ENCODE measurements at places on chromosomes 4 and X.

- DNase-seq = no peak
Measured at GRCh38 chr4:83839615-83840014, 303.7 kb downstream of the GPAT3 start.

GRCh38 chr4:32661229-32661628 lies 1941.1 kb downstream of the PCDH7 start:
- DNase-seq = no peak

DNA sequence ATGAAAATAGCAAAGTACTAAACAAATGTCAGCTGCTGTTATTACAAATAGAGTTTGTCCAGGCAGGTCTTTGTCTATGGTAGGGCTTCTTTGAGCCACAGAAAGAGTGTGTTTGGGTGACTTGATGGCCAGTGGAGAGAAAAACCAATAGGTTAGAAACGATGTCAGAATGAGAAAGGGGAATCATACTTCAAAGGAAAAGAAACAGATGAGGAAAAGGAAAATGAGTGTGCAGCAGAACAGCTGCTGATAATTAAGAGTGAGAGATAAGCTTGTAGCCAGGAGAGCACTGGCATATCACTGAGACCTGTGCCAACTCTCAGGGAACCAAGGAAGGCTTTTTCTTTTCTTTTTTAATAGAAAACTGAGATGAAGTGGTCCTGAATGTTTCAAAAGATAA lies 257.2 kb downstream of the ARHGAP24 start:
- no peak for DNase-seq

DNA sequence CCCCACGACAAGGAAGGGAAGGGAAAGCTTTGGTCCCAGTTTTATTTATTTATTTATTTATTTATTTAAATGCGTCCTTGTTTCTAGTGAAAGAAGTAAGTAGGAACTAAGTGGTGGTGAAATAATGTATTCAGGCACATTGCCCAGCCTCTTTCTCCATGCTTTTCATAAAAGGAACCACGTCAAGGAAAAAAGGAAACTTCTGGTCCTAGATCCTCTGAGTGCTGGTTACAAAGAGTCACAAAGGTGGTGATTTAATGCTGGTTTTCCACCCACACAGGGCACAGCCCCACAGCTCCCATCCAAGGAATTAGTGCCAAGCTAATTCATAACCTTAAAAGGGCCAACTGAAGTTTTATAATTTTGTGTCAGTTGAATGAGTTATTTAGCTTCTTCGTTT lies 206.6 kb upstream of the GYPA start:
- no peak for DNase-seq

DNA sequence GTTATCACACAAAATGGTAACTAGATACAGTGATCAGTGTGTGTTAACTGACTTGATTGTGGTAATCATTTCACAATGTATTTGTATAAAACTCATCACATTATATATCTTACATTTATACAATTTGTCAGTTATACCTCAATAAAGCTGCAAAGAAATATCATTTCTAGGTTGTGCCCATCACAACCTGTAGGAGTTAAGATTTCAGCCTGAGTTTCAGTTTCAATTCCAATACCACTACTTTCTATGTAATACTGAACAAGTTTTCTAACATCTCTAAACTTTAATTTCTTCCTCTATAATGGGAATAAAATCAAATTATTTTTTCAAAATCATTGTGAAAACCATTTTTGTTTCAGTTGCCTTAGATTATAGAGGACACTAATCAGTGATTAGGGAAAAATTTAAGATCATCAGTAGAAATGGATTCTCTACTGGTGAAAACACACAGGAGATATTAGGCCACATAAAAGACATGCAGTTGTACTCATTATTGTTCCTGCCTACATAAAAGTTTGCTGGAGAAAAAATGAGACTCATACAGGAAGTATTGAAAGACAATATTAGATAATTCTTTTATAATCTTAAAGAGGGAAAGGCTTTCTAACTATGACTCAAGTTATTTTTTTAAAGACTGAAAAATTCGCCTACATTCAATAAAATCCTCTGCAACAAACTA lies 18.4 kb upstream of the TBC1D1 start:
- DNase-seq = no peak

DNA sequence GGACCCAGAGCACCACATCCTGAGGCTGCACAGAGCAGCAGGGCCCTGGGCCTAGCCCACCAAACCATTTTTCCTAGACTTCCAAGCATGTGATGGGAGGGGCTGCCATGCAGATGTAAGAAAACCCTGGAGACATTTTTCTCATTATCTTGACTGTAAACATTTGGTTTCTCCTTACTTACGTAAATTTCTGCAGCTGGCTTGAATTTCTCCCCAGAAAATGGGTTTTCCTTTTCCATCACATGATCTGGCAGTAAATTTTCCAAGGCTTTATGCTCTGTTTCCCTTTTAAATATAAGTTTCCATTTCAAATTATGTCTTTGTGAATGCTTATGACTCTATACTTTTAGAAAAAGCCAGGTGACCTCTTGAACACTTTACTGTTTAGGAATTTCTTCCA lies 945.9 kb upstream of the NDST4 start:
- DNase-seq = no peak

GRCh38 chrX:2517055-2517454 lies 16.3 kb upstream of the DHRSX start:
- no peak for DNase-seq

GRCh38 chrX:21683941-21684340 lies 25.8 kb upstream of the KLHL34 start:
- no peak for DNase-seq

- no peak for DNase-seq
Measured at GRCh38 chr4:182874304-182874751, 42.9 kb downstream of the DCTD start.

GRCh38 chrX:51395810-51396728 lies 63.4 kb downstream of the NUDT10 start:
- DNase-seq = no peak

GRCh38 chr4:74738464-74739143 lies 55.7 kb downstream of the BTC start:
- DNase-seq = no peak

- no peak for DNase-seq
Measured at GRCh38 chrX:75883446-75883845, 98.4 kb upstream of the MAGEE2 start.

GRCh38 chrX:33817266-33817665 lies 314.8 kb downstream of the FAM47A start:
- DNase-seq = no peak

DNA sequence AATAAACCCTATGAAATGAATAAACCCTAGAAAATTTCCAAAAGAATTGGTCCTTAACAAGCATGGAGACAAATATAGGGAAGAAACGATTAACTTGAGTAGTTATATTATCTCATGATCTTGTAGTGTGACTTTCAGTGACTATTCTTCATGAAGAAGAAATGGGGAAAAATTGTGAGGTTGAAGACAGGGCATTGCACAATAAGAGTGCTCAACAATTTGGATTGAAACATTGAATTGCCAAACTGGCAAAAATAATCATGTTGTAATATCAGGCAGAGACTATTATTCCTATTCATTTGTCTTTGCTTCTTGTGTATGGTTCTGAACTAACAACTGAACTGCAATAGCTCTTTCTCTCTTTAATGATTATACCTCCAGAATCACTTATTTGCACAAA lies 605.1 kb downstream of the PCDH7 start:
- DNase-seq = no peak

GRCh38 chrX:144006811-144007210 lies 122.9 kb downstream of the UBE2NL start:
- no peak for DNase-seq

- DNase-seq = peak; percentile 8
Measured at GRCh38 chr4:176792326-176793059, at the start of gene VEGFC. TSS of gene VEGFC (minus strand) at chr4:176792922. CDS start at chr4:176792311, 611 bp downstream.

DNA sequence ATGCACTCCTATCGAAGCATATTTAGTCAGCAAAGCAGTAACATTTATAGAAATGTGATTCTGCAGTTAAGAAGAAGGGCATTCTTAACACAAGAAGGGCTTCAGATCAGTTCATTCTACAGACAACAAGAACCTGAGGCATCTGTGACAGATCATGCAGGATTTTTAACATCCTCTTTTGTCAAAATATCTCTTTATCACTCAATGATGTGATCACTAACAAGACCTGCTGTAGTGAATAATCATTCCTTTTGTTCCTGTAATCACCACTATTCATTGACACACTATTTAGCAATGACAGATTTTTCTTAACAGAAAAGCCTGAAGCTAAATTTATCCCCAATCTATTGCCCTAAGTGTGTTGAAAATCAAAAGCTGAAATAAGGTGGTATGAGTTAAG lies 47.8 kb upstream of the ARHGAP24 start:
- no peak for DNase-seq

DNA sequence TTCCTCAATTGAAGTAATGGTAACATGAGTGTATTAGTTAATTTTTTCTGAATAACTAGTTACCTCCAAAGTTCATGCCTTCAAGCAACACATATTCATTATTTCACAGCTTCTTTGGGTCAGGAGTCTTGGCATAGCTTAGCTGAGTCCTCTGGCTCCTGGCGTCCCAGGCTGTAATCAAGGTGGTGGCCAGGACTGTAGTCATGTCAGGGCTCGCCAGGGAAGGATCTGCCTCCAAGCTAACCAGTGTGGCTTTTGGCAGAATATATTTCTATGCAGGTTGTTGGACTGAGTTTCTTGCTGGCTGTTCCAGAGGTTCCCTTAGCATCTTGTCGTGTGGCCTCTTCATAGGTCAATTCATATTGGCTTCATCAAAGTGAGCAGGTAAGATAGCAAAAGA lies 10.0 kb upstream of the HS3ST1 start:
- no peak for DNase-seq

- no peak for DNase-seq
Measured at GRCh38 chrX:71173440-71173839, 28.8 kb downstream of the NLGN3 start.

GRCh38 chr4:26288355-26288909 lies 32.4 kb upstream of the RBPJ start:
- peak; percentile 98 for DNase-seq

GRCh38 chrX:150902434-150903109 lies 4.1 kb upstream of the CD99L2 start:
- DNase-seq = no peak

GRCh38 chrX:151983186-151983585 lies 8.7 kb upstream of the GABRE start:
- no peak for DNase-seq

DNA sequence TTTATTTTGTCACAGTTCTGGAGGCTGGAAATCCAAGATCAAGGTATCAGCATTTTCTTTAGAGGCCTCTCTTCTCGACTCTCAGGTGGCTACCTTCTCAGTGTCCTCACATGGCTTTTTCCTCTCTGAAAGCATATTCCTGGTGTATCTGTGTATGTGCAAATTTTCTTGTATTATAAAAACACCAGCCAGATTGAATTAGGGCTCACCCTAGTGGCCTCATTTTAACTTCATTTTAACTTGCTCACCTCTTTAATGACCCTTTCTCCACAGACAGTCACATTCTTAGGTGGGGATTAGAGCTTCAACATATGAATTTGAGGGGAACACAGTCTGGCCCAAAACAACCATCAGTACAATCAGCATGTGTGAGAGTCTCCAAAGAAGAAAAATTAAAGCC lies 542.4 kb upstream of the FAM241A start:
- no peak for DNase-seq

DNA sequence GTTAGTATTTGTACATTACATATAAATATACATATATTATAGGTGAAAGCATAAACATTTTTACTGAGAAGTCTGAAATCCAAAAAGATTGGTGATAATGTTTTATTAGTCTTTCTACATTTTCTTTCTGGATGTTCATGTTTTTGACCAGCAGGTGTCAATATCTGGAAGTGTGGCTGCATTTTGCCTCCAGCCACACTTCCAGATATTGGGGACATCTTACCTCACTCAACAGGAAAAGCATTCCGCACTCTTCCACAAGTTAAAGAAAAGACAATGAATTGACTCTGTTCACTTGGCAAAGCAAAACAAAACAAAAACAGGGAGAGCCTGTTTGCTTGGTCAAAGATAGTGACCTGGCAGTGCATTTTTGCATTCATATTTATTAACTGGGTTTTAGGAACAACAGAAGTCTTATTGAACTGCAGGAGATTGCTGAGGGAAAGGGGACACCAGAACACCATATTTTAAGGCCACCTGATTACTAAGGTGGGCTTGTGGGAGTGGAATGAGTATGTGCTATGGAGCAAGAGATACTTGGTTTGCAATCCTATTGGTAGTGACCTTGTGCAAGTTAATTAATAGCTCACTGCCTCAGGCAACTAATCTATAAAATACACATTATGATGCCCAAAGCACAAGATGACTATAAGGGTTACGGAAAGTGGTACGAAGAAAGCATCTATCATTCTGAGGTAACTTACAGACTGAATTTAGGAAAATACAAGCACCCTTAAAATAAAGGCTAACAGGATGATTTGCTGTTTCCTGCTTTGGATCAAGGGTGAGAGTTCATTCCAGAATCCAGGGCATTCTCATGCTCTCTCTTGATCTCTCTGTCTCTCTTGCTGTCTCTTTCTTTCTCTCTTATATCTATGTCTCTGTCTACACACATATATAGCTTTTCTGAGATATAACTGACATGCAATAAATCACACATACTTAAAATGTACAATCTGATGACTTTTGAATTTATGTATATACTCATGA lies 389.9 kb upstream of the EMCN start:
- DNase-seq = no peak

DNA sequence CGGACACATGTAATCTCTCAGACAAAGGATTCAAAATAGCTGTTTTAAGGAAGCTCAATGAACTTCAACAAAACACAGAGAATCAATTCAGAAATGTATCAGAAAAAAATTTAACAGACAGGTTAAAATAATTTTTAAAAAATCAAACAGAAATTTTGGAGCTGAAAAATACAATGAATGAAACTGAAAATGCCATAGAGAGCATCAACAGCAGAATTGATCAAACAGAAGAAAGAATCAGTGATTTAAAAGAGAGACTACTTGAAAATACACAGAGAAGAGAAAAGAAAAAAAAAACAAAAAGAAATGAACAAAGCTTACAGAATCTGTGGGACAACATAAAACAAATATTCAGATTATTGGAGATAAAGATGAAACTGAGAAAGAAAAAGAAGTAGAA lies 118.8 kb upstream of the GYPA start:
- DNase-seq = no peak

DNA sequence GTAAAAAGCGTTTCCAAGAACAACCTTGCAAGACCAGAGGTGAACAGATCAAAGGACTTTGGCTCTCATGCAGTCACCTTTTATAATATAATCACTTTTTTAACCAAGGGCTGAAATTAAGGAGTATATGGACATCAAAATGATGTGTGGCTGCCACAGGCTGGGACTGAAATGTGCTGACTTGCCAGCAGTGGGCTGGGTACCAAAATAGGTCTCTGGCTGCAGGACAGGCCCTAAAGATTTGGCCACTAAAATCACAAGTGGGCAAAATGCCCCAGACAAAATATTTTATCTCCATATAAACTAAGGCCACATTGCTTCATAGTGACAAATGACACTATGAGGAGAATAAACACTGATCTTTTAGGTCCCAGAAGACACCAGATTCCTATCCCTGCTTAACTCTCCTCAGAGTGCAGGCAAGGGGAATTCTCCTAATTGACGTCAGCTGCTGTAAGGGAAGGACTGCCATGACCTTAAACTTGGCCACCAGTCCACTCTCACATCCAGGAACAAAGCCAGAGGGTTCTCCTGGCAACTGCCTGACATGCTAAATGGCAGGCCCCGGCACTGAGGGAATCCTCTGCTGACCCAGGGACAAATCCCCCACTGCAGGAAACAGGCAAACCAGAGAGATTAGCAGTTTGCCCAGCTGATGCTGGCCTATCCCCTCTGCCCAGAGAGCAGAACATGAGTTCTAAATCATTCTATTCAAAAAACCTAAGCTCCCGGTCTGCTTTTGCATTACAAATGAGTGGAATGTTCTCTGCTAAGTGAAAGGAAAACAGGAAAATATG lies 155.8 kb downstream of the PPP3CA start:
- no peak for DNase-seq

- DNase-seq = no peak
Measured at GRCh38 chrX:104564921-104565703, 887 bp upstream of the IL1RAPL2 start.
